ENCODE measurements at places on chromosomes 13 and 19.

DNA sequence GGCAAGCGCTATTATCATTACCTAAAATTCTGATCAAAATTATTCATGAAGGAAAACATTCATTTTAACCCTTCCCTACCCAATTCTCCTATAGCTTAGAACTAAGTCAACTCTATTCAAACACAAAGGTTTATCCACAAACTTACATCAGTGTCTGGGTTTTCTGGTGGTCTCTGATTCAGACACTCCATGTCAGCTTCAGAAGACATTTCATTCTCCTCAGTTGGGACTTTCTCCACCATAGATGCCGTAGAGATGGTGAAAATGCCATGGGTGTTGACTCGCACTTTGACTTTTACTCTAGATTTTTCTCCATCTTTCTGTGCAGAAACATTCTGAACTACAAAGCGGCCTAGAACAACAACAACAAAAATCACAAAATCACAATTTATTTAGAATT, 16.3 kb downstream of the HSPH1 start:
- DNase-seq, result no peak

GRCh38 chr19:18102916-18103542, 5.5 kb downstream of the MAST3 start:
- DNase-seq, result no peak

DNA sequence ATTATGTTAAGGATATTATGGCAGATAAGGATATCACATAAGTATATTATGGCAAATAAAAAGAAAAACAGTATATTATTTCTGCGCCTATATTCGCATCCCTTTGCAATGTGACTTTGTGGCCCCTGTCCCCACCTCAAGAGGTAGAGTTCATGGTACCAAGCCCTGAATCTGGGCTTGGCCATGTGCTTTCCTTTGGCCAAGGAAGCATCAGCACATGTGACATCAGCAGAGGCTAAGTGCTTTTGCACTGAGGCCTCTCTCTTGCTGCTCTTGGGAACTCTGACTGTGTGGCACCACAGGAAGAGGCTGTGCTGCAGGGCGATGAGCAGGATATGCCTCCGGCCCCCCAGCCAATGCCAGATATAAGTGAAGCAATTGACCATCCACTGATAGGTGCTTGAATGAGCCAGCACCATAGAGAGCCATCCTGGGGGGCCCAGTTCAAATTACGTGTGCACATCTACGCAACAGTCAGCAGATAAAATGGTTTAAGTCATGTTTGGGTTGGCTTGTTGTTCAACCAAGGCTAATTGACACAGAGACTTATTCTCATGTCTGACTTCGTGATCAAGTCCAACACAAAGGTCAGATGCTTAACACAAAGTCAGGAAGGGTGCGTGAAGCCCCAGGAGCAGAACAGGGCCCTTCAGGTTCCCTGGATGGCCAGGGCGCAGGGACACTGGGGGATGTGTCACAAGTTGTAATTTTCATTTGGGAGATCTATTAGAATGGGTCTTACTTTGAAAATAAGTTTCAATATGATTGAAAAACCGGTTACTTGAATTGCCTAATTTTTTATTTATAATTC, 173.3 kb downstream of the COL4A1 start:
- no peak for DNase-seq

GRCh38 chr13:50358231-50359040, 343.2 kb downstream of the KCNRG start:
- no peak for DNase-seq

DNA sequence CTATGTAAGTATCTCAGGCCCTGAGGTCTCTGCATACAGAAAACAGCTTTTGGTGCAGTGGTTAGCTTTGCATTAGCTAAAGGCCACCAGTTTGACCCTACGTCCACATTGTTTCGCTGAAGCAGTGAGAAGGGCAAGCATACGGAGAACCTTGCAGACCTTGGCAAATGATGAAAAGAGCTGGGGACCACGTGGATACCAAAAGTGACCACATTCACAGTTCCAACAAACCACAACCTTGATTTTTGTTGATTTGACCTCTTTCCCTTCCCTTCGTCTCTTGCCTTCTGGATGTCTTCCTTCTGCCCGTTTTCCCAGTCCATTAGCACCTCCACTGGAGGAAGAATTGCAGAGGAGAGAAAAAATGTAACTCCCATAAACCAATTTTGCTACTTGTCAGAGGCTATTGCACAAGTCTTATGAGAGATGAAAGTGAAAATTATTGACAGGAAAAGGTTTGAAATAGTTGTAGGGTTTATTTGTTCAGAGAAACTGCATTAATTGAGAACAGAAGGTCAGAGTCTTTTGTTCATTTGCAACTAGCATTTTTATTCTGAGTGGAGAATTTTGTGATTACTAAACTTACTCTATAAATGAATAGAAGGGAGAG, 293.9 kb upstream of the HTR2A start:
- DNase-seq, result no peak

DNA sequence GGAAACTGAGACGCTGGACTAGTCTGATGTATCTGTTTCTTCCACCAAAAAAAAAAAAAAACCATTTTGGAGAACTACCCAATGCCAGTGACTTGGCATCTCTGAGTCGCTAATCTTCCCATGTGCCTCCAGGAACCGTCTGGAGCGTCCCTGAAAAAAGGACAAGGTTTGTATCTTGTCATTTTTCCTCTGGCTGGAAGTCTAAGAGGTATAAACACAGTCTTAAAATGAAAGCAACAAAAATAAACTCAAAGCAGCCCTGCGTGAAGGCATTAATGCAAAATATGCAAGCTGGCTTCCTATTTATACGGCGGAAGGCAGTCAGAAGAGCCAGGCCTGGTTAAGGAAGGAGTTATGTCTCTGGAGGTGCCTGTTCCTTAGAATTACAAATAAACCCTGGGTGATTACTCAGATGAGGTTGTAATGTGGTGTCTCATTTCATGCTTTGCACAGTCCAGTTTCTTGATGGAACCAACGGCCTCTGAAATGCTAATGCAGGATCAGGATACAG, 20.3 kb downstream of the ACTN4 start:
- DNase-seq, result no peak

GRCh38 chr13:101648766-101649487, 196.5 kb downstream of the ITGBL1 start:
- no peak for DNase-seq

- DNase-seq, result no peak
Observed at GRCh38 chr13:26677156-26677555, 83.4 kb downstream of the GPR12 start.

DNA sequence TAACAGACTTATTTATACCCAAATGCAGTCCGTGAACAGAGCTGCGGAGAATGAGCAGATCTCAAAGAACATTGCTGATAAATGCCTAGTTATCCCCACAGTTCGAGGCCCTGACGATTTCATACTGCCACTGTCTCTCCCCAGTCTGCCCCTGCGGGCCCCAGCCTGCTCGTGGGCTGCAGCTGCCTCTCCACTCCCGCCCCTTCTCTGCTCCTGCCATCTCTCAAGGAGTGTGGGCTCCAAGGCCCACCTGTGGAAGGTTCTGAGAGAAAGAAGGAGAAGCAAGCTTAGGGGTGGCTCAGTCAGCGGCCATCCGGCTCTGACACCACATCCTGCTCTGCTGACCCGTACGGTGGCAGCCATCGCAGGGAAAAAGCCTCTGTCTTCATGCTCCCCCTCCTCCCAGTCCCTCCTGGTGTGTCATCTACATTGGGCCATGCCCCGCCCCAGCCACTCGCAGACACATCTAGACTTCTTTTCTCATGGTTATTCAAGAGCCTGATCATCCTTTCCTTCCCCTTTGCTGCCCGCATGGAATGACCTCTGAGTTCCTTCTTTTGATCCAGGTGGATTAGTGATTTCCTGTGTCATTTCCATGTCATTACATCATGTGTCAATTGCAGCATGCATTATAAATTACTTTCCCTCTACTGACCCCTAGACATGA, 52.0 kb downstream of the EPS15L1 start:
- no peak for DNase-seq

- no peak for DNase-seq
Observed at GRCh38 chr13:22196777-22197176, 525.9 kb downstream of the FGF9 start.

DNA sequence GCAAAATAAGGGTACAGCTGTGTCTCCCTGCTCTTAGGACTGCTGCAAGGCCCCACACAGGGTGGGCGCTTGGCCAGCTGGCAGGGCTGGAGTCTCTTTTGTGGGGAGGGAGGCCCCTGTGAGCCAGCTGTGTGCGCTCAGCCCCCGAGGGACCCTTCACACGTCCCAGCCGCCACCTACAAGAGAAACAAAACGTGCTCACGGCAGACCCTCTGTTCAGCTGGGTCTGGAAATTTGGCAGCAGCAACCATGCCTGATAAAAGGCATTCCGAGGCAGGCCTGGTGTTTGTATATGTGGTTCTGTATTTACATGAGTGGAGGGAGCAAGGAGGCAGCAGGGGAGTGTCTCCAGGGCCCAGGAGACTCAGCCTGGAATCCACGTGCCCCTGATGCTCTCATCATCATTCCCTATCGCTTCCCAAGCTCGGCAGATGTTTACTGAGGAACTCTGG, 49.7 kb downstream of the CRTC1 start:
- no peak for DNase-seq

DNA sequence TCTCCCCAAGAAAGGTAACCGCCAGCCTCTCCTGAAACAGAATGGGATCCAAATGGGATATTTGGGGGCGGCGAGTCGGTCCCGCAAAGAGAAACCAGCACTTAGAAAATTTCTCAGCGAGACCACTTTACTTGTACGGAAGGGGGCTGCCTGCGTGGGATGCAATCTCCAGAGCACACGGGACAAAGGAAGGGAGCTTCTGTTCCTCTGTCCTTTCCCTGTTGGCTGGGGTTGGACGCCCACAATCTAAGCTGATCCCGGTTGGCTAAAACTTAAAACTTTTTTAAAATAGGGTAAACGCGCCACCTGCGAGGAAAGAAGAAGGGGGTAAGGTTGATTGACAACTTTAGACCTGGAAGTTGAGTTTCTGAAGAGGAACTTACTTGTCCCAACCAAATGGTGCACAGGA, 826 bp upstream of the BSG start:
- DNase-seq, result no peak

- no peak for DNase-seq
Observed at GRCh38 chr19:3443840-3444694, 36.3 kb downstream of the SMIM24 start.

DNA sequence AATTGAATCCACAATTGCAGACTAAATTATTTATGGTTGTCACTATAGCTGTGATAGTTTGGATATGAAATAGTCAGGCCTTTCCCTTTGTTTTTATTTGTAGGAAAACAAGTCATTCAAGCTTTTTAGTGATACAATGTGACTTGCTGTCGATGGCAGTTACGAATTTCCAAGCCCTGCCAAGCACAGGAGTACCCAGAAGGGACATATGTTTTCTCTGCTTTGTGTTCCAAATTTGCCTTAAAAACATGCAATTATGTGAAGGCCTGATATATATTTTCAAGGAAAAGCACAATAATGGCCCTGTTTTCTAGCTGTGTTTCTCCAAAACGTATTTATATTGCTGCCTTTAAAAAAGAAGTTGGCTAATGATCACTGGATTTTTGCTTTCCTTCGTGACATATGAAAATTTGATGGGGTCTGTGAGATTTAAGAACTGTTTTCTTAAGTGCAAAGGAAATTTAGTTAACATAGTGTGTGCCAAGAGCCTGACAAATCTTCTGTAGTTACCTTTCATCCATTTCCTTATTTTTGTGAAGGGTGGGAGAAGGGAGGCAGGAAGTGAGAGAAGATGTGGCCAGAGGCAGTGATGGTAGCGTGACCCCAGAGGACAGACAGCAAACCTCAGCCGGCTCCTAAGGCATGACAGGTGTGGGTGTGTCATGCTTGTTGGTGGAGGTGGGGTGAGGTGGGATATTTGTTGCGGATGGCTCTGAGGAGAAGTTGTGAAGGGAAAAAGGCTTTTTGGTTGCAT, 79.6 kb downstream of the TEX26 start:
- DNase-seq, result no peak
